ENCODE measurements at places on chromosomes 6 and 20.

GRCh38 chr6:17458966-17459365 lies 65.6 kb downstream of the CAP2 start:
- no peak for DNase-seq

GRCh38 chr6:77470983-77471382 lies 7.7 kb upstream of the HTR1B start:
- DNase-seq = no peak

DNA sequence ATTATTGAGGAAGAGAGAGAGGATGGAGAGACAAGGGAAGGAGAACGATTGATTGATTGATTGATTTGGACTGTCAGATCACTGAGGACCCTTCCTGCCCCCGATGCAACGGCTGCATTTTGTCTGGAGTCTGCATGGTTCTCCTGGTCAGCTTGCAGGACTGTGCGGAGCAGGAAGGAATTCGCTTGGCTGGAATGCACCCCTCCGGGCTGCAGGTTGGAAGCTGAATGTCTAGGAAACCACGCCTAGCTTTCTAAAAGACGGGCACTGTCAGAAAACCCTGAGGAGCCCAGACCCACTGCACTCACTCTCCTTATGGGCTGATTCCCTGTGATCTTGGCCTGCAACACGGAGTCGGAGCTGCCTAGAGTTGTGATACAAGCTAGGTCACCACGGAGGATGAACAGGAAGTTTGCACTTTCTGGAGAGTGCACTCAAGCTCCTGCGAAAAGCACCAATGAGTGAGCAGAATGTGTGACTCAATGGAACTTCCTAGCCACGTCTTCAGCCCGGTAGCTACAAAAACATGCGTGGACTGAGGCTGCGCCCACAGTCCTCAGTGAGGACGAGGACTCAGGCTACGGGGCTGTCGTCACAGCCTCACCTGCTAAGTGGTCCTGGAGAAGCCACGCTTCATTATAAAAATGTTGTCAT lies 14.4 kb downstream of the DACT2 start:
- DNase-seq = no peak

DNA sequence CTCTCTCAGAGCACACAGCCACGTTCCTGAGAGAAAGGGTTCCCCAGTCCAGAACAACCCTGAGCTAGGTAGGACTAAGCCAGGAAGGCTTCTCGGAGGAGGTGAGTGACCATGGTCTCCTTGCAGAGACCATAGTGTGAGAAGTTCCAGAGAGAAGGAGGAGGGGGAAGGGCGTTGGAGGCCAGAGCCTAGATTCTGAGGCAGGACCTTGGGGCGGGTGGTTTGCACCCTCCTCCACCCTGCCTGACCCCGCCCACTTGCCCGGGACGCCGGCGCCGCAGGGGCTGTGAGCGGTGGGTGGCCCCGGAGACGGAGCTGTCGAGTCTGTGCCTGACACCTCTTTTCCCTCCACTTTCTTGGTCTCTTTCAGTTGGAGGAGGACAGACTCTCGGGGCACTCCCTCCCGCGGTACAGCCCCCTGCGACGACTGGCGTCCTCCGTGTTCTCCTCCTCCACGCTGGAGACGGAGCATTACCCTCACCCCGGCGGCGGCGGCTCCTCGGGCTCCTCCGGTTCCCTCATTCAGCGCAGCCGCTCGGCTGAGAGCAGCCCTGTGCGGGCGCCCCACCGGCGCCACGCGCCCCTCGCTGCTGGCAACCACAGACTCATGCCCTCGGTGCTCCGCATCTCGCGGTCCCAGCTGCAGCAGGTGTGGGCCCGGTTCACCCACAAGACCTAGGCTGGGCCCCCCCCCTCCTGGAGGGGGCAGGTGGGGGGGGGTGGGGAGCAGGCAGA lies 26.2 kb downstream of the TTBK1 start:
- peak; percentile 50 for DNase-seq

DNA sequence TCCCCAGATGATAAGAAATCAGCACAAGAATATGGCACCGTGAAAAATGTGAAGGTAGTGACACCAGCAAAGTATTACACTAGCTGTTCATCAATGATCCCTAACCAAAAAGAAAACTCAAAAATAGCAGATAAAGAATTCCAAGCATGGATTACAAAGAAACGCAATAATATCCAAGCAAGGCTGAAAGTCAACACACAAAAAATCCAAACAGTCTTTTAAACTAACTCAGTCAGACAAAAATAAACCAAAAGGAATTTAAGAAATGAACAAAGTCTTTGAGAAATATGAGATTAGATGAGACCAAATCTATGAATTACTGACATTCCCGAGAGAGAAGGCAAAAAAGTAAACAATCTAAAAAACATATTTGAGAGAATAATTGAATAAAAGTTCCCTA lies 976.1 kb upstream of the MAP3K7 start:
- DNase-seq = no peak
